ENCODE measurements at places on chromosomes 4 and X. TPM values are rescaled to one million over a fixed set of nuclear protein-coding genes. Genes with fewer than 3 reads are reported as not detected.

Gene C4orf17
- not detected for total RNA-seq

- DNase-seq, result peak; percentile 17
These were observed at the start of gene NAP1L5 for GRCh38 chr4:88697588-88698329. Gene NAP1L5, minus strand, starts transcription at chr4:88697829. Its CDS starts 75 bp downstream, at chr4:88697754.

- DNase-seq, result no peak
These were observed 51.5 kb downstream of the WNK3 start for GRCh38 chrX:54306379-54306778.

DNA sequence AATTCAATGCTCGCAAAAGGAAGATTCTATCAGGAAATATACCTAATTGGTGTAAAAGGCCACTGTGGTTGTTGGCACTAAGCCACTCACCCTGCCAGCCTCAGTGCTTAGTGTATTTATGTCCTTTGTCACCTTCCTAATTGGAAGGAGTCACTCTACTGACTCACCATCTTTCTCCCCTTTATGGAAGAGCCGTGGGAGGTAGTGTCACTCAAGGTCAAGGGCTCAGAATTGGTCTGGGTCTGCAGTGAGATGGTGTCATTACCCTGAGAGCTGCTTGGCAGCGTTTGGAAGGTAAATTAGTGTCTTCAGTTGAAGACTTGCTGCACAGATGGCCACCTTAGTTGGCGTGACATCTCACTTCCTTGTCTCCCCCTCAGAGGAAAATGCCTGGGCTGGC lies 41.7 kb upstream of the CDKN2AIP start:
- no peak for DNase-seq

DNA sequence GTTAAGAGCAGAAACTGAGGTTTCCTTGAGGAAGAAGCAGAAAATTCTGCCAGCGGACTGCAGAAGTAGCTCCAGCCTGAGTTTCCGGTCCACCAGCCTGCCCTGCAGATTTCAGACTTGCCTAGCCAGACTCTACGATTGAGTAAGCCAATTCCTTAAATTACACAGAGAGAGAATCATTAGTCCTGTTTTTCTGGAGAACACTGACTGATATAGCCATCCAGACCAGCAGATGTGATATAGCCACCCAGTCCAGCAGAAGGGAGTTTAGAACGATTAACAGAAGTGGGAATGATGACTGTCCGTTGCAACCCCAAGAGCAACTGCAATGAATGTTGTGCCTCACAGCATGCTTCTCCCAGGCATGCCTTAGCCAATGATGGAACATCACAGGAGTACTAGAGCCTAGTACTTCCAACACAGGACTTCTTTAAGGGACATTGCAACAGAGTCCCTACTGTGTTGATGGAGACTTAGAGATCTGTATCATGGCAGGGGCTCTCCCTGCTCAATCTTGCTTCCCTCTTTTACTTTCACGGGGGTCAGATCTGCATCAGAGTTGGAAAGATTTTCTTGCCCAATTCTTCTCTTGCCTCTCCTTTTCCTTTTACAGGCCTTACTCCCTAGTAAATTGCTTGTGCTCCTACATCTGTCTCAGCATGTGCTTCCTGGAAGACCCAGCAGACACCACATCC lies 264.6 kb upstream of the CLNK start:
- no peak for DNase-seq

DNA sequence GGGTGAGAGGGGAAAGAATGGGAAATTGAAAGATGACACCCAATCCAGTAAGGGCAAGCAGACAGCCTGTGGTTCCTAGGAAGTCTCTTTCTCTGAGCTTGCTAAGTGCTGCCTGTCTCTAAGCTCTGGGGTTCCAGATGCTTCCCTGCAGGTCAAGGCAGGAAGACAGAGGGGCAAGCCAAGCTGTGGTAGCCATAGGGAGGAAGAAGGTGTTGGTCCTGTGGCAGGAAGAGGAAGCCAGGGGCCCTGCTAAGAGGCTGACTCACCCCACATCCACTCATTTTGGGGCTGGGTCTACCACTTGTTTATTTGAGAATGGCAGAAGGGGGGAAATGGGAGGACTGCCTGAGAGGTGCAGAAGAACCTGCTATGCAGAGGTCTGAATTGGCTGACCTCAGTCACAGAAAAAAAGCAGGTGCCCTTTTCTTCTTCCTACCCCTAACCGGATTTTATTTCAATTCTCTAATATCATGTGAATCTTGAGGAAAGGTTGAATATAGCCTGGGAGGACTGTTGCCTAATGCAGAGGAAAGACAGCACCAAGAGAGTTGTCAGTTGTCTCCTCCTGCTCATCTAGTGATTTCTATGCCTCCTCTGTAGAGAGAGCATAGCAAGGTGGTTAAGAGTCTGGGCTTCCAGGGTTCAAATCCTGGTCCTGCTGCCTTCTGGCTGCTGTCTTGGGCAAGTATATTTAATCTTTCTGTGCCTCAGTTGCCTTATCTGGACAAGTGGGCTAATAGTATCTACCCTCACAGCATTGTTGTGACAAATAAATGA lies 27.4 kb downstream of the HOPX start:
- no peak for DNase-seq
